Pancreas (tissue), 10 donors: ENCODE measurements at places on chromosomes 1 and 21. TPM values are rescaled to one million over a fixed set of nuclear protein-coding genes. Genes with fewer than 3 reads are reported as not detected.

- no peak for DNase-seq
Measured at GRCh38 chr21:42441963-42442362, 38.3 kb downstream of the UBASH3A start.

- DNase-seq = no peak
Measured at GRCh38 chr1:221783437-221783836, 41.5 kb upstream of the DUSP10 start.

- DNase-seq = no peak
Measured at GRCh38 chr1:170586321-170587252, 54.6 kb downstream of the GORAB start.

DNA sequence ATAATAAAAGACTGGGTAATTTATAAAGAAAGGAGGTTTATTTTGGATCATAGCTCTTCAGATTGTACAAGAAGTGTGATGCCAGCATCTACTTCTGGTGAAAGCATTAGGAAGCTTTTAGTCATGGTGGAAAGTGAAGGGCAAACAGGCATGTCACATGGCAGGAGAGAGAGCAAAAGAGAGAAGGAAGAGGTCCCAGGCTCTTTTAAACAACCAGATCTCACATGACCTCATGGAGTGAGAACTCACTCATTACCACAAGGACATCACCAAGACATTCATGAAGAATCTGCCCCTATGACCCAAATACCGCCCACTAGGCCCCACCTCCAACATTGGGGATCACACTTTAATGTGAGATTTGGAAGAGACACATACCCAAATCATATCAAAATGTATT lies 10.0 kb downstream of the RPTN start:
- no peak for DNase-seq

GRCh38 chr1:78830321-78830720 lies 176.2 kb downstream of the ADGRL4 start:
- no peak for DNase-seq

DNA sequence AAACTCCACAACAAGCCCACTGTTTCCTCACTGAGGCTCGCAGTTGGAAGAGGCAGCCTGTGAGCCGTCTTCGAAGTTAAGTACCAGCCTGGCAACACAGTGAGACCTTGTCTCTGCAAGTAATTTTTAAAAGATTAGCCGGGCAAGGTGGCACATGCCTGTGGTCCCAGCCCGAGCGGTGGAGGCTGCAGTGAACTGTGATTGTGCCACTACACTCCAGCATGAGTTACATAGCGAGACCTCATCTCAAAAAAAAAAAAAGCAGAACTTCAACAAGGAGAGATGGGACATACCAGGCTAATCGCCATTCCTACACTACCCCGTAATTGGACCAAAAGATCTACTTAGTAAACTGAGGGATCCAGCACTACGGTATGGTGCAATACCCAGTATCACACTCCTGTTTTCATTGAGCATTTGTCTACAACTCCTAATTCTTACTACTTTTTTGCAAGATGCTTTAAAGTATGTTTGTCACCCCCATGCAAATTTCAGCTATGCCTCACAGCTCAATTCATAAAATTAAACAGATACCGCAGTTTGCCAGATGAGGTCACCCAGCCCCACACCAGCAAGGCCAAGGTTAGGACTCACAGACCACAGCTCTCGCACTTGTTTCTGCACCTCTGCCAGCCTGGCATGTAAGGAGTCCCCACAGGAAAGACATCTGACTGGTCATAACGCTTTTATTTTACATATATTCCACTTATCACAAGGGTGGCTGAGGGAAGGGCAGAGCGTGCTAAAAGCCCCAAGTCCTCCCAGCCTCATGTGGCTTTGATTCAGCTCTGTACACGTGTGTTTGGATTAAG lies 21.0 kb downstream of the SDE2 start:
- DNase-seq = no peak

GRCh38 chr1:59692591-59692990 lies 122.2 kb upstream of the HOOK1 start:
- DNase-seq = no peak

DNA sequence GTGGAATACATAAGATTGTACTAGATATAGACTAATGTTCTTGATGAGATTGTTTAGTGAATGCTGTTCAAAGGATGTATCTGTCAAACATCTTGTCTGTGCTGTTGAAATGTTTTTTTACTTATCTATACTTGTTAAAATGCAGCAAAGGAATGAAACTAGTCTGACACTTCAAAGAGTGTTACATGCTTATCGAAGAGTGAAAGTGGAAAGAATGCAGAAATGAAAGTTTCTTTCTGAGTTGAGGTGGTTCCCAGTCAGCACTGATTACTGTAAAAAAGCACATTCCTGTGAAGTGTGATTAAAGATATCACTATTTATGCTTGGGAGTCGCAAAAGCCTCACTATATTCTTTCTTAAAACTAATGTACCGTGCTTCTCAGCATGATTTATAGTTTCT lies 1225.2 kb downstream of the NCAM2 start:
- DNase-seq = no peak

- no peak for DNase-seq
Measured at GRCh38 chr1:13479171-13479856, 34.5 kb downstream of the LRRC38 start.

GRCh38 chr1:27648602-27649305 lies 13.8 kb upstream of the FGR start:
- no peak for DNase-seq

GRCh38 chr1:113185463-113186104 lies 112.6 kb downstream of the LRIG2 start:
- no peak for DNase-seq

GRCh38 chr1:154406886-154407197 lies 1.7 kb downstream of the IL6R start:
- DNase-seq = no peak

DNA sequence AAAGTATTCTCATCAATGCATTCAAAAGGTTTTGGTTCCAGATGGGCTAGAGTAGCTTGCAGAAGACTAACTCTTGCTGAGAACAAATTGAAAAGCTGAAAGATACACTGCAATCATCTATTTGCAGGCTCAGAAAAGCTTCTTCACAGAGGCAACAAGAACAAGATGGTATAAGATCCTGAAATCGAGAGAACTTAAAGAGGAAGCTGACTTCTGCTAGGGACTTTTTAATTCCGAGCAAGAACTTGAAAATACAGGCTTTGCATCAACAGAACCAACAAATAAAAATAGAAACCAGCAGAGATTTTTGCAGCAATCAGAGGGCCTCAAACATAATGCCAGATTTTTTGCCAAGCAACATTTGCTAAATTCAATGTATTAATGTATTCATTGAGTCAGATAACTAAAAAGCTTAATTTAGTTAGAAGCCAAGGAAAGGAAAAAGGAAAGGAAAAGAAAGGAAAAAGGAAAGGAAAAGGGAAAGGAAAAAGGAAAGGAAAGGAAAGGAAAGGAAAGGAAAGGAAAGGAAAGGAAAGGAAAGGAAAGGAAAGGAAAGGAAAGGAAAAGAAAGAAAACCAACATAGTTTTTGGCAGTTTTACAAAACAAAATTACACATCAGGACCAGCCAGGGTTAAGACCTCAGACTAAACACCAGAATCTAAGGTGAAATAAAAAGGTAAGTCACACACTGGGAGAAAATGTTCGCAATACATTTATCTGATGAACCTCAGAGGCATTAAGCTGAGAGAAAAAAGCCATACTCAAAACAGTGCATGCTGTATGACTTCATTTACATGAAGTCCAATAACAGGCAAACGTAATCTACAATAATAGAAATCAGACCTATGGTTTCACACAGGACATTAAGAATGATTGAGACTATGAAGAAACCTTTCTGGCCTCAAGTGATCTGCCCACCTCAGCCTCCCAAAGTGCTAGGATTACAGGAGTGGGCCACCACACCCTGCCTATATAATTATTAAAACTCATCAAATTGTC lies 42.6 kb downstream of the FAF1 start:
- DNase-seq = no peak

DNA sequence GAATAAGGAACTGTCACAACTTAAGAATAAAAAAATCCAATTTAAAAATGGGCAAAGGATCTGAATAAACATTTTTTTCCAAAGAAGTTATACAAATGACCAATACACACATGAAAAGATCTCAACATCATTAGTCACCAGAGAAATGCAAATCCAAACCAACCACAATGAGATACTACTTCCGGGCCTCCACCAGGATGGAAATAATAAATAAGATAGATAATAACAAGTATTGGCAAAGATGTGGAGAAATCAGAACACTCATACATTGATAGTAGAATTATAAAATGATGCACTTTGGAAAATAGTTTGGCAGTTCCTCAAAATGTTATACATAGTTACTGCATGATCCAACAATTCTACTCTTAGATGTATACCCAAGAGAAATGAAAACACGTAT lies 18.7 kb downstream of the ZSWIM5 start:
- no peak for DNase-seq

GRCh38 chr1:247935781-247936180 lies 11.1 kb downstream of the OR2AJ1 start:
- DNase-seq = no peak

DNA sequence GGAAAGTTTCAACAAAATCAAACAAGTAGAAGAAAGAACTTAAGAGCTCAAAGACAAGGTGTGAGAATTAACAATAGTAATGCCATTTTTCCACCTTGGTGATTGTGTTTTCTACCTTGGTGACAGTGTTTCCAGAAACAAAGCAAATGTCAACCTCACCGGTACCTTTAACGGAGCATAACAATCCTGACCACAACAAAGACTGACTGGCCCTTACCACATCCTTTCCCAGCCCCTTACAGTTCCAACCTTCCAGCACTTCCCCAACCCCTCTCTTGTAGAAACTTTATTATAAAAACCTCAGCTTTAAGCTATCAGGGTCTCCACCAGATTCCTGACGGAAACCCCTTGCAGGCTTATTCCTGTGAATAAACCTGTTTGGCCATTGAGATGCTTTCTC lies 16.7 kb downstream of the STYXL2 start:
- no peak for DNase-seq

DNA sequence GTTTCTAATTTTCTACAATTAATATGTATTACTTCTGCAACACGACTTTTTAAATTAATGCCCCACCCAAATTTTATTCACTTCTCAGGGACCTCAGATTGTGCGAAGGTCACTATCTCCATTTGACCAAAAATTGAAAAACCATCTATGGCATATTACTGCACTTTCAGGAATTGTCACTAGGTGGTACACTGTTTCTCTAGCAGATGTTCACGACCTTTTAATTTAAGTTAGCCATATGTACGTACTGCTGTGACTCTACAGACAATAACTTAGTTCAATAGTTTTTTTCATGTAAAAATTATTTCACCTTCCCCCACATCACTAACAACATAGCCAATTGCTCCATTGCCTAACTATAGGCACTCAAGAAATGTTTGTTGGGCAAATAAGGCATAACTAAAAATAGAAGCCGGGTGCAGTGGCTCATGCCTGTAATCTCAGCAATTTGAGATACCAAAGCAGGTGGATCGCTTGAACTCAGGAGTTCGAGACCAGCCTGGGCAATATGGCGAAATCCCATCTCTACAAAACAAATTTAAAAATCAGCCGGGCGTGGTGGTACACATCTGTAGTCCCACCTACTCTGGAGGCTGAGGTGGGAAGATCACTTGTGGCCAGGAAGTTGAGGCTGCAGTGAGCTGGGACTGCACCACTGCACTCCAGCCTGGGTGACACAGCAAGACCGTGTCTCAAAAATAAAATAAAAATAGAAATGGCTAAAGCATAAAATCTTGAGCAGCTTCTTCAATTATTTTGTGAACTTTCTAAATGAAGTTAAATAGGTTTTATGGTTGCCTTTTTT lies 75.7 kb upstream of the PKN2 start:
- no peak for DNase-seq

GRCh38 chr1:116374353-116375147 lies 1.5 kb downstream of the ATP1A1 start:
- no peak for DNase-seq

- no peak for DNase-seq
Measured at GRCh38 chr1:147851149-147851548, 51.4 kb upstream of the GJA8 start.

GRCh38 chr1:89946532-89946931 lies 48.4 kb upstream of the ZNF326 start:
- DNase-seq = no peak

- no peak for DNase-seq
Measured at GRCh38 chr1:64940025-64940424, 26.3 kb downstream of the JAK1 start.

GRCh38 chr1:53526451-53527101 lies 67.4 kb downstream of the DMRTB1 start:
- peak; percentile 49 for DNase-seq

GRCh38 chr21:34801519-34802132 lies 132.8 kb downstream of the CLIC6 start:
- DNase-seq = no peak

DNA sequence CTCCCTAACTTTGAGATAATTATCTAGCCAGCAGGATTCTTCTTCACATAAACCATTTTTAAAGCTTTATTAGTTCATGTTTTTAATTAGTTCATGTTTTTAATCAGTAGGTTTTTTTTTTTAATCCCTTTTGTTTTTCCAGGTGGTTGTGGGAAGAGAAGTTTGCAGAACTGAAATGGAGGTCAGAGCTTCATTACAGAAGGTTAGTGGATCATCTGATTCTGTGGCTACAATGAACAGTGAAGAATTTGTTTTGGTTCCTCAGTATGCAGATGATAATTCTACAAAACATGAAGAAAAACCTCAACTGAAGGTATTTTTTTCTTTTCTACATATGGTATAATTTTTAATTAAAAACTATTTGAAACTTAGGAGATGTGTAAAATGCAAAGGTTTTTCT lies 59.7 kb downstream of the RABGAP1L start:
- no peak for DNase-seq

GRCh38 chr1:166538646-166539045 lies 300.6 kb upstream of the POGK start:
- DNase-seq = no peak

GRCh38 chr1:160129558-160129957 lies 14.0 kb downstream of the ATP1A2 start:
- DNase-seq = peak; percentile 2

DNA sequence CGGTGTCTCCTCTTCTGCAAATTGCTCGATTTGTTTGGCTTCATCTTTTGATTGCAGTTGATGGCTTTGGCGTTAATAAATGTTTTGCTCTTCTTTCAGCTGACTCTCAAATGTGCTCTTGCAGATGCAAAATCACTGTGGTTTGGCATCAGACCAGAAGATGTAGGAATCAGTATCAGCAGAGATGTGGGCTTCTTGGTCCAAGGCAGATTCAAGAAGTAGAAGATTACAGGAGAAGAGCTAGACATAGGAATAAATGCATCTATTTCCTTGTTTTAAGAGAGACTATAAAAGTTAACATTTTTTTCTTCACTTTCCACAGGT lies 59.8 kb upstream of the BACH1 start:
- DNase-seq = no peak

The PPOX gene
- polyA plus RNA-seq = 56.4 TPM

The SLC25A34 gene
- polyA plus RNA-seq = 6.1 TPM

The IL12RB2 gene
- polyA plus RNA-seq = 0.65 TPM

The GNB1 gene
- polyA plus RNA-seq = 71.1 TPM

The SLC30A2 gene
- polyA plus RNA-seq = 42.4 TPM

The LCE3D gene
- not detected for polyA plus RNA-seq

The MATN1 gene
- polyA plus RNA-seq = 0.07 TPM

The S100B gene
- polyA plus RNA-seq = 3.5 TPM
